ENCODE measurements at places on chromosomes 3 and 15.
A peak's percentile ranks its signal among the peaks of the same experiment; 100 is the strongest.

DNA sequence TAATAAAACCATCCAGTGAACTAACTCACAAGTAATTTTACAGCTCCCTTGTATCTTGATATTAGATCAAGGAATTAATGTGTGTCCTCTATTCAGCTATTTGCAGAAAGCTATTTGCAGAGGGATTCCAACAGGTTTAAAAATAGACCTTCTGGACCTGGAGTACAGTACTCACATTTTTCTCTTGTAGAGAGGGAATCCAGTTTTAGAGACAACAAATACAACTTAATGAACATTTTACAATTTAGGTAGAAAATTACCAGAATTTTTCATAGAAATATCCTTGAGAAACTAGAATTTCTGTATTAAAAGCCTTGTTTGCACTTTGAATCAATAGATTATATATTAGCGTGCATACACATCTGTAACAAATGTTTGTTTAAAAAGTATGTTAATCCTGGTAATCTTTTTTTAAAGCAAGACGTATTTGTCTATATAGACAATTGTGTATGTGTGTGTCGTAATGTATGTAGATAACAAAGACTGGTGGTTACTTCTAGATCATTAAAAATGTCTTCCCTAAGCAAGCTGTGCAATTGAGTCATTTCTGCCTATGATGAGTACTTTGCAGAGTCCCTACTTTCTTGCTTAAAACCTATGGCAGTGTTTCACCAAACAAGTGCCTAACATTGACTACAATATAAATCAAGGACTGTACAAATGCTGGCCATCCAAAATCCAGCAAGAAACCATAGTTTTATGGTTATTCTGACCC is 57.9 kb downstream of the PPP2R3A start:
- DNase-seq: peak; percentile 15

GRCh38 chr3:31203960-31204795 is 309.7 kb upstream of the GADL1 start:
- no peak for DNase-seq

GRCh38 chr15:59165726-59166125 is 40.9 kb upstream of the LDHAL6B start:
- peak; percentile 41 for DNase-seq

- no peak for DNase-seq
Observed at GRCh38 chr3:128341659-128342395, 124.9 kb downstream of the DNAJB8 start.

GRCh38 chr15:82108489-82109078 is 62.8 kb upstream of the MEX3B start:
- DNase-seq: peak; percentile 63

DNA sequence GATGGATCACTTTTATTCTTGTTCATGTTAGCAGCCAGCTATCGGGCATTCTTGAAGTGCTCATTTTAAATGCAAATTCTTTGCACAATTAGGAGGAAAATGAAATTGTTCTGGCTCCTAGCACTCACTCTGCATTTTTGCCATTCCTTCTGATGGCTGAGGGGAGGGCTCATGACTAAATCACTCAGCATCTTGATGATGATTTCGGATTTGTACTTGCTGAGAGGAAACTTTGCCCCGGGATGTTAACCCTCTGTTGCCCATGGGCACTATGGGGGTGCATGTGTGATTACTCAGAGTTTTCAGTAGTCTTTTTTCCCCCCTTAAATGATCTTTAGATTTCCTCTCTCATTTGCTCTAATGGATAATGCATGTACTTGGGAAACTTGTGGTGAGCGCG is 299.6 kb upstream of the C2CD4B start:
- peak; percentile 96 for DNase-seq

DNA sequence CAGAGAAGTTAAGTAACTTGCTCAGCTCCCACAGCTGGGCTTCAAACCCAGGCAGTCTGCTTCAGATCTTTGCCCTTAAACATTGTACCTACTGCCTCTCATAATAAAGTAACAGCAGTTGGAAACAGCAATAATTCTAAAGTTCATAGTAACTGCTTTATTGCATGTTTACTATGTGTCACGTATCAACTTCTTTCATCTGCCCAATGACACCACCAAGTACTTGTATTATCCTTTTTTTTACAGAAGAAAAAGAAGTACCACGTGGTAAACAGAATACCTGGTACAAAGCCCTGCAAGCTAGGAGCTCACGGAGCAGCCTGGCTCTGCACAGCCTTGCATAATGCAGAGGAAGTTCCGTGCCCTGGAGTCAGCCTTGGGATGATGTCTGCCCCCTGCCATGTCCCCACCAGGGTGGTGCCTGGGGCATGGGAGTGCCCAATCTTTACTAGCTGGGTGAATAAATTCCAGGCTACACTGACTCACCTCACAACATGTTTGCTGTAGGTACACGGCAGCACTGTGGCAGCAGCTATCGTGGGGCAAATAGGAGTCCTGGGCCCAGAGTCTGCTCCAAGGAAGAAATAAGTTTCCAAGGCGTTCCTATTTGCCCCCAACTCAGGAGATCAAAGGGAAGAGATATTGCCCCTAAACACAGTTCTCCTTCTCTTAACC is 77.2 kb downstream of the LDHAL6B start:
- peak; percentile 46 for DNase-seq

GRCh38 chr15:91938136-91938535 is 84.6 kb downstream of the SLCO3A1 start:
- DNase-seq: no peak

- DNase-seq: no peak
Observed at GRCh38 chr3:23405081-23405480, 202.0 kb downstream of the UBE2E2 start.

GRCh38 chr15:68252925-68253534 is 23.5 kb upstream of the CLN6 start:
- DNase-seq: peak; percentile 81

GRCh38 chr3:5057857-5058324 is 64.2 kb upstream of the ARL8B start:
- peak; percentile 86 for DNase-seq

DNA sequence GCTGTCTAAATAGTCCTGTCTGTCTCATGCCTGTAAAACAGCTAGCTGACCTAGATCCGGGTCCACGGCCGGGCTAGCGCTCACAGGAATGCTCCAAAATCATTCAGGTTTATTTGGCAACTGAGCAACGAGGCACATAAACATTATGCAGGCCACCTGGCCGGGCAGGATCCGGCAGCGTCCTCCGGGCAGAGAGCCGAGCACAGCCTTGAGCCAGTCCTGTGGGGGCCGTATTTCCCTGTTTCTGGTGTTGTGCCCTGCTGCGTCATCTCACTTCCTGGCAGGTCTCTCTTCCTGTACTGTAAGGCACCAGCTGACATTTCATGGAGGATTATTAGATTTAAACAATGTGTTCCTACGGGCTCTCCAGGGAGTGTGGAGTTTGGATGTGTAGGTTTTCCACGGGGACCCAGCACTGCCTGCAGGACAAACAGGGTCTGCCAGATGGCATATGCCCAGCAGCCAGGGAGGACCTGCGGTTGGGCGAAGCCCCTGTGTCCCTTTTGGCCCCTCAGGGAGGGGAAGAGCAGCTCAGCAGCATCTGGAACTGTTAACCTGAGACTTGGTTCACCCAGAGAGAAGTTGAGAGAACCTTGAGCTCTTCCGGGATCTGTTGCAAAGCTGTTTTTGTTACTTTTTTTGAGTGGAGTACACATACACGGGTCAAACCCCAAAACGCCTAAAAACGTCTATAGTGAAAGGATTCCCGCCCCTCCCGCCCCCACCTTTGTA is 16.6 kb upstream of the LRRK1 start:
- DNase-seq: peak; percentile 84

DNA sequence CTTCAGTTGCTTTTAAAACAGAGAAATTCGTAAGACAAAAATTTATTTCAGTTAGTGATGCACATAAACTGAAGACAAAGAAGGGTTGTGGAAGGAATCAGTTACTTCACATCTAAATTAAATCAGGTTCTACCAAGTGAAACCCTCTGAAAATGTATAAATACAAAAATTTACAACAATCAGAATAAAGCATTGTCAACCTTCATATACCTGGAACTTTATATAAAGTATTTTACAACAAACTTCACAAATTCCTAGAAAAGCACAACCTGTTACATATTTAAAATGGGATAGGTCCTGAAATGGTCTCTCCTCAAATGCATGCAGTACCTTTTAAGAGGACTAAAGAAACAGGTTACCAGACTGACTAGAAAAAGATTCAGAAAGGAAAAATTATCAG is 26.9 kb downstream of the ATOSA start:
- DNase-seq: no peak

DNA sequence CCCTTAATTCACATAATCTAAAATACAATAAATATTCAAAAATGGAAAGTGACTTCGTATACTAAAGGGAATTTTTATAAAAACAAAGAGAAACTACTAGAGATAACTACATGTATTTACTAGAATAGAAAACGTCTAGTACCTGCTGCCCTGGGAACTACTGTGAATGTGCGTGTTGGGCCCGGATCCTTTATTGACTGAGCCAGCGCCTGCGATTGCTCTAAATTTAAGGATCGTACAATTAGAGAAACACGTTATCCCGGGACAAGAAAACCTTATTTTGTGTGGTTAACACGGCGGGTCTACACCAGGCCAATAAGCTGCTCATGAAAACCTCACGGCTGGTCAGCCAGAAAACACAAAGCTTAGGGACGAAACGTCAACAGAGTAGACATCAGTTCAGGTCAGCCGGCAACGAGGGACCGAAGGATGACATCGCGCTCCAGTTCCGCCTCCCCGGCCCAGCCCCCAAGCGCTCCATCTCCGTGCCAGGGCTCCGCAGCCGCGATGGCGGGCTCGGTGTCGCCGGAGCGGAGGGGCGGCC is 555 bp downstream of the TM2D3 start:
- no peak for DNase-seq

DNA sequence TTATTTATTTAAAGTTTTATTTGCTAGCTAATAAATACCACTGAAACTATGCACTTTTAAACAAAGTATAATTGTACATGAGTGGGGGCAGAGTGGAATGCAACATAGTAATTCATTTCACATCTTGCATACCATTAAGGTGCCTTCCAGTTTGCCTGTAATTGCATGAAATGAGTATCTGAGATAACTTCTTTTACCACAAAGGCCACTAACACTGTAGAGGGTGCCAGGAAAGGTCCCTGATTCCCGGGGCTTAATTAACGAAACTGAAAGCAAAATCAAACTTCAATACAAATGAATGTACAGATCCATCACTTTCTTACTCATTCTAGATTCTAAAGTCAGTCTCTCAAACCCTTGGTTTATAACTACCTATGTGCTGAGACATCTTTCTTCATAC is 2.1 kb downstream of the CD47 start:
- DNase-seq: peak; percentile 65

GRCh38 chr3:32026593-32026992 is 45.0 kb downstream of the ZNF860 start:
- no peak for DNase-seq

- peak; percentile 93 for DNase-seq
Observed at GRCh38 chr3:128095222-128095703, 28.3 kb downstream of the RUVBL1 start.

DNA sequence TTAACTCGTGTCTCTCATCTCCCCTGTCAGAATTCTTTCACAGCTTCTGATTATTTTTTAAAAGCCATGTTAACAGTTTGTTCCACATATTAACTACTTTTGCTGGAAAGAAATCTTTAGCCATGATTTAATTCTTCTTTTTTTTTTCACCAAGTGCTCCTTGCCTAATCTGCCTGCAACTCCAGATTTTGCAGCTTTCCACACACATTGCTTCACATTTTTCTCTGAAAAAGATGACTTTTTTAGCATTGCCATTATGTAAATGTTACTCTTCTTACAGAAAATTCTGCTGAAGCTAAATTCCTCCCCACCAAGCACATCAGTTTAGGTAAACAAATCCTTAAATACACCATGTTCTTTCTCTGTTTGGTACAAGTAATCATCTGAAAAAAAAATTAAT is 23.4 kb upstream of the PPARG start:
- DNase-seq: no peak

DNA sequence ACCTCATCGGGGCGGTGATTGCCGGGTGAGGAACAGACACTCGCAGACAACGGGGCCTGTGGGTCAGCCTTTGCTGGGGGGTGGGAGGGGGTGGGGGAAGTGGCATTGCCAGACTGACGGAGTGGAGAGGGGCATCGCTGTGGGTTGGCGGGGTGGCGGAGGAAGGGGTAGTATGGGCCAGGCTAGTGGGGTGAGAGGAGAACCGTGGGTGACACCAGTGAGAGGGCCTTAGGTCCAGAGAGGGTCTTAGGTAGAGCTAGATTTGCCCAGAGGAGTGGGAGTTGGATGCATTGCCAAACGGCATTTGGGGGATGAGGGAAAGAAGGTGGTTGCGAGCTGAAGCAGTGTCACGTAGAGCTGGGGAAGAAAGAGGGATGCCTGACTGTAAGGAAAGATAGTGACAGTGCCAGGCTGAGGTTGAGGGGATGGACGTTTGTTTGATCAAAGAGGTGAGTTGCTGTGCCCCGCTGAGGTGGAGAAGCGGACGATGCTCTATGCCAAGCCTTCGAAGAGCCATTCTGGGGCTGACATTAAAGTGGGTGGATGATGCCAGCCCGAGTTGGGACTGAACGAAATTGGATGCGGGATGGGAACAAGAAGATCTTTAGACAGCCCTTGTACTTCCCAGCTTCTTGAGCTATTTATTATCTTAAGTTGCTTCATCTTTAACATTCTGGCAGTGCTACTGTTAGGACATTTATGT is 572 bp downstream of the DNAJB11 start:
- DNase-seq: no peak

DNA sequence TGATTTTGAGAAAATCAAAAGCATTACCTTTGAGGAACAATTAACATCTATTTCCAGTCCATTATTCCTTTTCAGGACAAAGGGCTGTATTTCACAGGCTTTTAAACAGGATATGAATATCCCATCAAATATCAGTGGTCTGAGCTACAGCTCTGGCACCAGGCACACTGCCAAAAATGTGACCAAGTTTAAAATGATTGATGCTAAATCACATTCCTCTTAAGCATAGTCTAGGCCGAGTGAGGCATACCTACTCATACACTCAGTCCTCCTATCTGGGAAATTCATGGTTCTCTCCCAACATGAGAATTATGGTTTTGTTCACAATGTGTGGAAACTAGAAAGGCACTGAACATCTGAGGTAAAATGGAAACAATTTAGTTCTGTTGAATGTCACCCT is 683.5 kb downstream of the TUSC7 start:
- DNase-seq: no peak

DNA sequence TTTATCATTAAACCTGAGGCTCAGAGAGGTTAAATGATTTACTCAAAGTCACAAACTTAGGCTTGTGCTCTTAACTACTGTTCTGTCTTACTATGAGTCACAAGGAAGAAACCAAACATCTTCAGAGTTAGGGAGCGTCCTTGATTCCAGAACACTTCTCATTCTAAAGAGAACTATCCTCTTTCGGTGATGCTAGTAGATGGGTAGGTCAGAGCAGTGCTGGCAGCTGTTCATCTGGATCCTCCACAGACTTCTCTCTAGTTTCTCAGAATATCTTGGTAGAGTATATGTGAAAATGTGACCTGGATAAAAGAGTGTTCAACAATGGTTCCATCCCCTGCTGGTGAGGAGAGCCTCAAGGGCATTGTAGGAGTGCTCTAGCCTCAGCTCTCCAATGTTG is 3.3 kb downstream of the ARL6IP5 start:
- peak; percentile 67 for DNase-seq

All from EH (cell line).